ENCODE measurements at places on chromosomes 13 and 19. TPM values are rescaled to one million over a fixed set of nuclear protein-coding genes. Genes with fewer than 3 reads are reported as not detected.

GRCh38 chr19:7460562-7460966, 28.3 kb downstream of the PEX11G start:
- no peak for DNase-seq

DNA sequence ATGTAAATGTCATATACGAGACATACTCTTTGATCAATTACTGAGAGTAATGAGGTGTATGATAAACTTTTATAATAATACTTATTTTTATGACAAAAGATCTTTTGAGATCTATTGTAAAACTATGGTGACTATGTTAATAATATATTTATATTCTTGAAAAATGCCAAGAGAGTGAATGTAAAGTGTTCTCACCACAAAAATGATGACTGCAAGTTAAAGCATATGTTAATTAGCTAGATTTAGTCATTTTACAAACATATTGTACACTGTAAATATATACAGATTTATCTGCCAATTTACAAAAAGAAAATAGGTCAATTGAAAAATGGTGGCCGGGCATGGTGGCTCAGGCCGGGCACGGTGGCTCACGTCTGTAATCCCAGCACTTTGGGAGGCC, 81.0 kb downstream of the GPC6 start:
- no peak for DNase-seq

DNA sequence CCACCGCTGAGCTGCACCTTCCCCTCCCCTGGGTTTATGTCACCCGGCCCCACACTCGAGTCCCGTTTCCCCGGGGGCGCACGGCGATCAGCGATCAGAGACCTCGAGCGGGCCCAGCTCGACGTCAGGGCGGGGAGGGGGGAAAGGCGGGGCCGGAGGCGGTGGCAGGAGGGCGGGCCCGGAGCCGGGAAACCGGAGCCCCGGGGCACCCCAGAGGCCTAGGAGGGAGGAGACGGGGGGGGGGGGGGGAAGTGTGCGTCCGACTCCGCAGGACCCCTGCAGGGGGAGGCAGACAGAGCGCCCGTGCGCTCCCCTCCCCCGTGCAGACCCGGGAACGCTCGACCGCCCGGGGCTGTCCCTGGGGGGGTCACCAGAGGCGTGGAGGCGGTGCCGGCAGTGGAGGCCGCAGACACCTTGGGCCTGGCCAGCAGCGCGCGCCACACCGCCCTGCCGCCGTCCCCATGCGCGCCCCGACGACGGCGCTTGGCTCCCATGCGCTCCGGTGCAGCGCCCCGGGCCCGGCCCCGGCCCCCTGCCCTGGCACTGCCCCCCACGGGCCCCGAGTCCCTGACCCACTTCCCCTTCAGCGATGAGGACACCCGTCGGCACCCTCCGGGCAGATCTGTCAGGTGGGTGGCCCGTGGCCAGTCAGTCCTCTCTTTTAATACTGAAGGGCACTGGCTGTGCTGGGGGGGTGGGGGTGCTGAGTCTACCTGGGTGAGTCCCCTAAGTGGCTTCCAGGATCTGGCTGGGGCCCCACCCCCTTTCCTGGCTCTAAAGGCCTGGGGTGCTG, 11.8 kb downstream of the PDE4A start:
- peak; percentile 63 for DNase-seq

GRCh38 chr19:40697007-40697406, 6.6 kb upstream of the NUMBL start:
- DNase-seq = no peak

LRRC63 gene
- not detected for total RNA-seq
